Activated T-cell treated with anti-CD3 and anti-CD28 coated beads, Interleukin-2, amount 50 U/mL, for 4 hours (primary cell): ENCODE measurements at places on chromosomes 2 and 18.
A peak's percentile ranks its signal among the peaks of the same experiment; 100 is the strongest.

DNA sequence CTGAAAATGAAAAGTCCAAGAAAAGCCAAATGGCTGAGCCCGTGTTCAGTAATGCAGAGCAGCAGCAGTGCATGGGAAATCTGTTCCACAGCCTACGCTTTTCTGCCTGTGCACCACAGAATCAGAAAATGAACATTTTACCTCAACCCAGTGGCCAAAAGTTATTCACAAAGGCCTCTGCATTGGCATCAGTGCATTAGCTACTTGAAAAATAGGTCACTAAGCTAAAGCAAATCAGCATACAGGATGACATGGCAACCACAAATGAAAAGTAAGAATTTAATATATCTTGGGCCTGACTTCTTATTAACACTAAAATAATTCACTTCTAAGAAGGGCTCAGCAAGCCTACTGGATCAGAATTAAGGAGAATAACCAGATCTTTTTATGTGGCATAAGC lies 1145.3 kb upstream of the CHAC2 start:
- no peak for DNase-seq

DNA sequence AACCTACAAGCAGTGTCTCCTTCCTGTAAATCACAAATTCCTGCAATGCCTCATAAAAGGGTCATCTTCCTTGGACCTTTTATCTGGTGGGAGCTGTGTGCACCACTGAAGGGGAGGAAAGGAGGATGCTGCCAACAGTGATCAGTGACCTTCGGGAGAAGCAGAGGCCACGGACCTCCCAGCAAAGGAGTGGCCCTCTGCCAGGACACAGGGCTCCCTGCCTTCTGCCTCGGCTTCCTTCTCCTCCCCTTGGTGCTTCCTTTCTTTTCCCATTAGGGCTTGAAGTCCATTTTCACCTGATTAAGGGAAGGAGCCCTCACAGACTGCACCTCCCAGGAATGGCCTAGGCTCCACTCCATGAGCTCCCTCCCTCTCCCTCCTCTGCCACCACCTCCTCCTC lies 85.3 kb upstream of the ITGA6 start:
- no peak for DNase-seq

DNA sequence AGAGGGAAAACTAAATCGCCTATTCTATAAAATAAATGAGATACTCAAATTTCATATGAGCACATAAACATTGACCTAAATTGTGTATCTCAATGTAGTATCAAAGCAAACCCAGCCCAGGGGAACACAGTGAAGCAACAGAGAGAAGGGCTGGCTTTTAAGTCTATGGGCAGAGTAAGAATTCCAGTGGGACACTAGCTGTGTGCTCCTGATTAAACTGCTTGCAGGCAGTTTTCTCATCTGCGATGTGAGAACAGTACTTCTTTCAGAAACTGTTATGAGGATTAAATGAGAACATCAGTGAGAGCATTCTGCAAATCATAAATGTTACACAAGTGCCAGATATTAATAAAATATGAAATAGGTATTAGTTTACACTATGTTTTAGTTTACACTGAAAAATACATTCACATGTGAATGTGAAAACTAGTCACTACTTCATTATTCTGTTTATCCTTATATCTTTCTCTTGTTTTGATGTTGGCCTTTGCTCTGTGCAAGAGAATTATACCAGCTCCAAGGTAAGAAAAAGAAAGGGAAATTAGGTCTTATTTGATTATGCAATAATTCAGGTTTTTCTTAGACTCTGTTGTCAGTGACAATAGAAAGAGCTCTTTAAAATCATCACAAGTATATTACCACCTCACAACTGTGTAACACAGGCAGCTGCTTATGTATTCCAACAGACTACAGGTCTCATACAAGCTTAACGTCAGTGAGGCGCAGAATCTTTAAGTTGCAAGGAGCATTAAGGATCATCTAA lies 47.5 kb downstream of the GAREM1 start:
- no peak for DNase-seq

- no peak for DNase-seq
Measured at GRCh38 chr18:36660311-36660710, 168.5 kb downstream of the TPGS2 start.

GRCh38 chr2:234373060-234373459 lies 123.8 kb downstream of the ARL4C start:
- DNase-seq = peak; percentile 31

DNA sequence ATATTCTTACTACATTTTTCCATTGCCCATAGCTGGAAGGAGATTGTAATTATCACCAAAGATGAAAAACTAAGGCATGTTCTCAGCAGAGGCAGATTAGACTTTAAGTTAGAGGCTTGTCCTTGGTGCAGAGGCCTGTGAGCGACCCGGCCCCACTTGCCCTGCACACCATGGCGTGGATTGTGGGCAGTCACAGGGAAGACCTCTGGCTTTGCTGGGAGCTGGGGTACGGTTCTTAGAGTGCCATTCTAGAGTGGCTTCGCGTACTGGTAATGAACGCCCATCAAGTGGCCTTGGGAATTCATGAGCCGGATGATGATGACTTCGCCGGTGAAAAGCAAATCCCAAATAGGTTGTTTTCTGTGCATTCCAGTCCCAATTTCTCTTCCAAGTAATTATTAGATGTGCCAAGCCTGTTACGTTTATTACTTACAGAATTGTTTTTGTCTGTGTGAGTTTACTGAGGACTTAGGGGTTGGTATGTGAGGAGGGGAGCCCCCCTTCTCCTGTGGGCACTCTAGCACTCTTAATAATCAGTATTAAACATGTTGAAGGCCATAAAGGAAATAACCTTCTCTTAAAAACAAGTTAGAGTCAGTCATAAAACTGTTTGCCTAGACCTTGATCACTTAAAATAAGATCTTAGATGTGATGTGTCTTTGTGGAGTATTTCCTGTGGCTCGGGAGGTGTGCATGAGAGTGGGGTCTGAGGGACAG lies 90.6 kb downstream of the LDLRAD4 start:
- no peak for DNase-seq

GRCh38 chr2:226183550-226183949 lies 616.1 kb downstream of the IRS1 start:
- DNase-seq = no peak

DNA sequence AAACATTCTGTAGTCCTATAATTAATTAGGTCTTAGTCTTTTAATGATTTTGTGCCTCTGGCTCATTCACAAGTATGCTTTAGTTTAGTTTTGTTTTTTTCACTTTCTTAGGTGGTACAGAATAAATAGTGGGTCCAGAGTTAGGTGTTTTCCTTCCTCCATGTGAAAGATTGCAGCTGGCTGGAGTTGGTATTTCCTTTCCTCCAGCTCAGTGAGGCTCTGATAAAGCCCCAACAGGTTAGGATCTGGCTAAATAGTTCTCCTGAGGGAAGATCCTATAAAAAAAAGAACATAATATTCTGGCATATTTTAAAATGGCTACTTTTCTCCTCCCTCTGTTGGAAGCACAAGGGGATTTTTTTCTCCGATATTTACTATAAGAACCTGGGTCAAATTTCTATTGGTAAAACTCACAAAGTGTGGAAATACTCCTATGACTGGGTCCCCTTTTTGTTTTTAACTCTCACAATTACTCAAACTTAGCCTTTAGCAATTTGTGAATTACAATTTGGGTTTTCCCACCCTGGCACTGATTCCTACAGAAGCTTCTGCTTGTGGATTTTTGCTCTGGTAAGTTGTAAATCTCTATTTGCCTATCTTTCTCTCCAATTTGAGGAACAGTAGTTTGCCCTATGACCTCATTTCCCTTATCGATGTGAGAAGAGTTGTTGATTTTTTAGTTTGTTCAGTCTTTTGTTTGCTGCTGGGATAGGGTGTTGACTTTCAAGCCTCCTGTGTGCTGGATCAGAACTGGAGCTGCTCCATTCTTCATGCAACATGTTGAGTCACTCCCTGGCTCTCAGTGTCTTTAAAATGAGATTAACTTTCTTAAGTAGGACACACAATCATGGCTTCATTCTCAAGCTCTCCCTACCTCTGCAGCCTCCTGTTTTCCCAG lies 500.9 kb downstream of the RNF144A start:
- DNase-seq = no peak

GRCh38 chr2:211457325-211457724 lies 900.9 kb downstream of the CPS1 start:
- DNase-seq = no peak

DNA sequence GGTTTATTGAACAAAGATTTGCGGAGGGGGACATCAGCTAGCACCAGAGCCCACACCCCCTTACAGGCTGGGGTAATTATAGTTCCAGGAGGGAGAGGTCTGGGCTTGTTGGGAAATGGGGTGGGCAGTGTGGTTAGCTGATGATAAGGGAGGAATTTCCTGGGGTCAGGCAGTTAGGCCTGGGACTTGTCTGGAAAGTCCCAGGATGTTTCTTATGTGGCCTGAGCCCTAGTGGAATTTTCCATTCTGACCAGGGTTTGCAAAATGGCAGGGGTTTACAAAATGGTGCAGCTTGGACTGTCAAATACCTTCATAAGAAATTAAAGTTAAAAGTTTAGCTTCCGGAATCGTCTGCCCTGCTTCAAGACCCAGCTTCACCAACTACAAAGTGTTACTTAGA lies 199.1 kb downstream of the FBXO15 start:
- DNase-seq = no peak

- DNase-seq = no peak
Measured at GRCh38 chr2:71464389-71464788, 11.0 kb downstream of the DYSF start.
